ENCODE measurements at places on chromosomes 2 and 18. TPM values are rescaled to one million over a fixed set of nuclear protein-coding genes. Genes with fewer than 3 reads are reported as not detected.
A peak's percentile ranks its signal among the peaks of the same experiment; 100 is the strongest.

DNA sequence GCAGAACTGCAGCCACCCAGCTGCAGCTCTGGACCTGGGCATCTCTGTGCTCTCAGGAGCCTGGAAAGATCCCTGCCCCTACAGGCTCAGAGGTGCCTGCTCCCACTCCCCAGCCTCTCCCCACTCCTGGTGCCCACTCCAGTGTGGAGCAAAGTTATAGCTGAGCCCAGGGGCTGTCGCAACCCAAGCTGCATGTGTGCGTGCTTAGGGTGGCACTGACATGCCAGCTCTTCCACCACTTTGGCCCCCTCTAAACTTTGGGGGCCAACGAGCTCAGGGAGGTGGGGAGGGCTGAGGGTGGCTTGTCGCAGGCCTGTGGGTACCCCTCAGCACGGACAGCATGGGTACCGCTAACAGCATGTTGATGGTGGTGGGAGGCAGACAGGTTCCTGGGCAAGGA, 126.3 kb upstream of the FHL2 start:
- DNase-seq = no peak

DNA sequence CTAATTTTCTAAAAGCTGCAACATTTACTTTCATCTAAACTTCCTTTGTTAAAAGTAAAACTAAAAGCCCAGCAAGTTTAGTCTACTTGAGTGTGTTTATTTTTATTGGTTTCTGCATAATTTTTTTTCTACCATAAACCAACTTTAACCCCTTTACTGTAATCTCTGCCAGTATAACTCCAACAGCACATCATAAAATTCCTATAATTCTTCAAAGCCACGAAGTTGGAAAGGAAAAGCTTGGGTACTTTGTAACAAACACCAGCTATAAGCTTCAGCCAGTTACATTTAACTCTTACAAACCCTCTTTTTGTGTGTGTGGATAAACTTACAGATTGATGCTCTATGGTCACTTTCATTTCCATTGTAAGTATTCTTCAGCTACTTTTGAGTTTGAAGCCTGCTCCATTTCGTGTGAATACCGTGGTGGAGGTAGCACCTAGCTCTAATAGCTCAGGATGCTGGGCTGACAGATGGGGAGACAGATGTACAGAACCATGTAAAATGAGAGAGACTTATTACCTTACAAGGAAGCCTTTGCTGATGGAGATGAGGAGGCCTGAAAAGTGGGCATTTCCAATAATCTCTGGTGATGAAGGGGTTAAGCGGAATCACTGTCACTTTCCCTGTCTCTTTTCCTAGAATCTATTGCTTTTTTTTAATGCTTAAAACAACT, 42.5 kb downstream of the ZEB2 start:
- no peak for DNase-seq

DNA sequence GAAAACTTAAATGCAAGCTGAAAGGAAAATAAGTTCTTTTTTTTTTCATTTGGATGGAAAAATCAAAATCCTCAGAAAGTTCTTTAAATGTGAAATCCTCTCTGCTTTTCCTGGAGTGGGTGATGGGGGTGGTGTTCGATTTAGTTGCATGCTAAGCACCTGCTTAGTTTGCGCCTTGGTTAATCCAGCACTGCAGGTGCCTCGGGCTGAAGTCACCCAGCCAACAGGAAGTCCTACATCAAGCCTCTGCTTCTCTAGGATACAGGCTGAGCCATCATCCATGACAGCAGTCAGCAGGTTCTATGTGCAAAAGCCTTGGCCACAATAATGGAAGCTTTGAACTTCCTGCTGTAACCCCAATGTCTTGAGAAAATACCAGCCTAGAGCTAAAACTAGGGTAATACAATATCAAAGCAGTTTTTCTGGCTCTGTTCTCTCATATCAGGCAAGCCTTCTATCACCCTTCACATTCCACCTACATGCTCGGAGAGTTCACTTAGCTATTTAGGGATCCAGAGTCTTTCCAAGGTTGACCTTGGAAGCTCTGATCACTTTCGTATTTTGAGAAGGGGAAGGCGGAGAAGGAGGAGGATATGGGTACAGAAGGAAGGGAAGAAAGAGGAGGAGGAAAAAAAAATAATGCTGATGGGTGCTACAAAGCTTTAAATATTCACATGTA, 116.1 kb upstream of the LRRTM1 start:
- no peak for DNase-seq

DNA sequence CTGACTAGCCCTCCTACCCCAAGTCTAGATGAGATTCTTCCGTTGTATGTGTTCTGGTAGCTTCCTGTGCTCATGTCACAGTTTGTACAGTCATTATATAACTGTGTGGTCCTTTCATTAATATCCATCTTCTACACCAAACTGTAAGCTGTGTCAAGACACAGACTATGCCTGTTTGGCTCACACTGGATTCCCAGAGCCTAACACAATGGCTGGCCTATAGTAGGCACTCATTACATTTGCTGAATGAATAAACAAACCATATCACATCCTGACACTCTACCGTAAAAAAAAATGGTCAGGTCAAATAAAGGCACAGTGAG, 72.6 kb downstream of the ANKRD44 start:
- DNase-seq = no peak

GRCh38 chr2:60118061-60118460, 435.4 kb downstream of the BCL11A start:
- DNase-seq = no peak

GRCh38 chr2:96656540-96656939, 14.0 kb downstream of the FER1L5 start:
- no peak for DNase-seq

DNA sequence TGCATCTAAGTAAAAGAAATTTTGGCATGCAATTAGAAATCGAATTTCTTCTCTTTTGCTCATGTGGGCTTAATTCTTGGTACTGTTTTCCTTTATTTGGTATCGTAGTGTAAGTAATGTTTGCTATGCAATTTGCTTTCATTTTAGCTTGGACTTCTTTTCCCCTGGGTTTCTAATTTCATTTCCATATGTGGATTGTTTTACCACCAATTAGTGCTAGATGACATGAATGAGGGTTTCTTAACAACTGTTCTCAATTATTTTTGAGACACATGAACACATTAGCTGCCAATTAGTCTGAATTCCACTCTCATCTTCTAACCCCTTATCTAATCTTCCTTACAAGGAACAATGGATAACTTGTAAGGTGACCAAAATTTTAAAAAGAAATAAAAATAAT, 1047.2 kb upstream of the PIK3C3 start:
- DNase-seq = no peak

DNA sequence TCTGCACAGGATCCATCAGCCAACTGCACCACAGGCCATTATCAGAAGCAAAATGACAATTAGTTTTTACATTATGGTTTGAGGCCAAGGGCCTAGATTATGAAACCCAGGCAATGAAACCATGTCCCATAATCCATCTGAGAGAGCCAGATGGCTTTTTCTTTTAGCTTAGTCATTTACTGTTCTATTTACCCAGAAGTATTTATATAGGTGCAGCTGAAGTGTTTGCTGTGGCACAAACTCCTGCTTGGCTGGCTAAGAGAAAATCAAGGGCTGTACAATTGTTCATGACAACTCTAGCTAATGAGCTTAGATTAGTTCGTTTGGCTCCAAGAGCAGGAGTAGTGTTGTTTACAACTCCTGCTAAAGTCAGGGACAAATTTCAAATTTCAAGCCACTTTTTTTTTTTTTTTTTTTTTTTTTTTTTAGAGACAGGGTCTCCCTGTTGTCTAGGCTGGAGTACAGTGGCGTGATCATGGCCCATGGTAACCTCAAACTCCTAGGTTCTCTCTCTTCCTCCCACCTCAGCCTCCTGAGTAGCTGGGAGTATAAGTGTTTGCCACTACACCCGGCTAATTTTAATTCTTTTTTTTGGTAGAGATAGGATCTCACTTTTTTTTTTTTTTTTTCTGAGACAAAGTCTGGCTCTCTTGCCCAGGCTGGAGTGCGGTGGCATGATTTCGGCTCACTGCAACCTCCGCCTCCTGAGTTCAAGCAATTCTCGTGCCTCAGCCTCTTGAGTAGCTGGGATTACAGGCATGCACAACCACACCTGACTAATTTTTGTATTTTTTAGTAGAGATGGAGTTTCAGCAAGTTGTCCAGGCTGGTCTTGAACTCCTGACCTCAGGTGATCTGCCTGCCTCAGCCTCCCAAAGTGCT, 18.4 kb upstream of the REV1 start:
- no peak for DNase-seq

- DNase-seq = no peak
Measured at GRCh38 chr2:173978447-173978846, 13.3 kb upstream of the SP3 start.

DNA sequence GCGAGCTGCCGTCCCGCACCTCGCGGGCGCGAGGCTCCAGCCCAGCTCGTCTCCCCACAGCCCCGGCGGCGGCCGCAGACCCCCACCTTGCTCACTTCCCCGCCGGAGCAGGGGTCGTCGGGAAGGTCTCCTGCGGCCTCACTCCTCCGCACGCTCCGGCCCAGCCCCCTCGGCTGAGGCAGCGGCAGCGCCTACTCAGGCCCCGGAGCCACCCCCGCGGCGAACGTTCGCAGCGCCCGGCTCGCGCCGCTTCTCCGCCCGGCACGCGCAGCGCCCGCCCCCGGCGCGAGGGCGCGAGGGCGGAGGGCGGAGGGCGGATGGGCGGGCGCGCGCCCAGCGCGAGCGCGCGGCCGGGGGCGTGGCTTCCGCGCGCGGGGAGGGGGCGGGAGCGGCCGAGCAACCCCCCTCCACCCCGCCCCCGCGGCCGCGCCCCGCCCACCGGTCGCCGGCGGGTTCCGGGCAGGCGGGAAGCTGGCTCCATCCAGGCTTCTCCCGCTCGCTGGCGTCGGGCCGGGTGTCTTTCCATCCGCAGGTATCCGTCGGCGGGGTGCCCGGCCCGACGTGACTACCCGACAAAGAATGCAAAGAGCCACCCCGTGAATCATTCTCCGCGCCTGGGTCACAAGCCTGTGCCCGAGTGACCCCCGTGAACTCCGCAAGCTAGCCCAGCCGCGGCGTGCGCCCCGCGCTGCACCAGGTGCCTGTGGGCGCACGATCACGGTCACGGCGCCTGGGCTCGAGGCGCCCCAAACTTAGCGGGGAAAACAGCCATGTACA, at the start of gene DTNB:
DTNB (minus strand) TSS at position 278 of the 777 bp plus-strand sequence. CDS start 20,917 bp downstream, outside the sequence.
- peak; percentile 91 for DNase-seq

DNA sequence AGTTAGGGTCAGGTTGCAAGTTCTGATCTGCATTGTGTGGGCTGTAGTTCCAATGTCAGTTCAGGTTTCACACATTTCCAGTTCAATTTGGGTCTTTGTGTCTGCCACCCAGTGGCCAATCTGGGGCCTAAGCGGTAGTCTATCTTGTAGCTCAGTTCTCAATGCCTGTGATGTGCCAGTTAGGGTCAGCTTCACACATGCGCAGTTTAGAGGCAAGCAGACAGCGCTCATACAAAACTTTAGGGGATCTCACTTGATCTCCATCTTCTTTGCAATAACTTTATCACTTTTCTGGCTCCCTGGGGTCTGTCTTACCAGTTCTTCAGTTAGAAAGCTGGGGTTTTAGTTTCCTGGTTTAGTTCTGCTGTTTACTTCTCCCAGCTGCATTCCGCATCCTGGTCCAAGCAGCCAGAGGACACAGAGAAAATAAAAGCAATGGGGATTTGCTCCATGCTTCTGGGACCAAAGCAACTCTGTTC, 11.0 kb upstream of the ZNF24 start:
- peak; percentile 51 for DNase-seq

- no peak for DNase-seq
Measured at GRCh38 chr2:157784823-157785175, 91.3 kb downstream of the ACVR1 start.

DNA sequence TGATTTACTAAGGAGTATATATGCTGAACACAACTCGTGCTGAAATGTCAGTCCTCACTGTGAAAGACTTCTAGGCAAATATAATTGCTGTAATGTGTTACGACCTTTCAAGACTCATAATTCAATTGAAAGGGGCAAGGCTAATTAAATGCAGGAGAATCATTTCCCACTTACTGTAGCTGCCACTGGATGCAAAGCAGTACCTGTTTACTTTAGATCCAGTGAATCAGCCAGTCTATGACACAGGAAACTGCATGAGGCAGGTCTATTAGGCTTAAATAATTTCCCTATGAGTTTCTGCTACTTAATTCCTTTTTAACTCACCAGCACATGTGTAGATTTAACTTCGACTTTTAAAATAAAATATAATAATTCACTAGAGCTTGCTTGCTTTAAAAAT, 125.6 kb downstream of the CTNNA2 start:
- no peak for DNase-seq

- DNase-seq = no peak
Measured at GRCh38 chr2:150570712-150571111, 83.2 kb upstream of the RND3 start.

The FOXI3 gene
- 0.41 TPM for total RNA-seq

The NT5DC4 gene
- total RNA-seq = not detected

The TLX2 gene
- not detected for total RNA-seq

The SP110 gene
- total RNA-seq = 0.82 TPM

The CDK5R2 gene
- total RNA-seq = 5.3 TPM

The GKN2 gene
- total RNA-seq = not detected

The SLC19A3 gene
- 2.0 TPM for total RNA-seq

The ESCO1 gene
- total RNA-seq = 43.2 TPM

The CRYGD gene
- total RNA-seq = 2.4 TPM

The C2orf78 gene
- total RNA-seq = not detected

The CREB1 gene
- total RNA-seq = 109 TPM

The RETSAT gene
- total RNA-seq = 11.8 TPM

The REG3G gene
- total RNA-seq = not detected

Data from frontal cortex (tissue), 4 donors.